ENCODE measurements at places on chromosomes 16 and 17.

GRCh38 chr17:72456075-72456474 is 335.3 kb downstream of the SOX9 start:
- peak; percentile 40 for DNase-seq

GRCh38 chr17:33267271-33267790 is 25.8 kb downstream of the ASIC2 start:
- peak; percentile 95 for DNase-seq

- peak; percentile 60 for DNase-seq
These were observed 9.7 kb upstream of the ALOX15B start for GRCh38 chr17:8029121-8029520.

DNA sequence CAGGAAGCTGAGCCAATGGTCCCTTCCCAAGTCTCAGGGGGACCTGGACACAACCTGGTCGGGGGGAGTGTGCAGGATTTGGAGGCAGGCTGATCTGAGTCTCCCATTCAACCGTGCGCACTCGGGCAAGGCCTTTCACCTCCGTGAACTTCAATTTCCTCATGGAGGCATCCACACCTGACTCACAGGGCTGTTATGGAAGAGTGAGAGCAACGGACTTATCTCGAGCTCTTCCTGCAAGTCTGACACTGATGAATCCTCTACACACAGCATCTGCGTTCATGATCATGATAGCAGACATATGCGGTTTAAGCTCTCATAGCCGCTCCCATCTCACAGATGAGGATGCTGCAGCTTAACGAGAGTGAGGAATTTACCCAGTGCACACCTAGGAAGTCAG is 21.6 kb downstream of the TIMM22 start:
- no peak for DNase-seq

- no peak for DNase-seq
These were observed 20.4 kb downstream of the TBX2 start for GRCh38 chr17:61420052-61420451.
